ENCODE measurements at places on chromosomes 4 and X.

DNA sequence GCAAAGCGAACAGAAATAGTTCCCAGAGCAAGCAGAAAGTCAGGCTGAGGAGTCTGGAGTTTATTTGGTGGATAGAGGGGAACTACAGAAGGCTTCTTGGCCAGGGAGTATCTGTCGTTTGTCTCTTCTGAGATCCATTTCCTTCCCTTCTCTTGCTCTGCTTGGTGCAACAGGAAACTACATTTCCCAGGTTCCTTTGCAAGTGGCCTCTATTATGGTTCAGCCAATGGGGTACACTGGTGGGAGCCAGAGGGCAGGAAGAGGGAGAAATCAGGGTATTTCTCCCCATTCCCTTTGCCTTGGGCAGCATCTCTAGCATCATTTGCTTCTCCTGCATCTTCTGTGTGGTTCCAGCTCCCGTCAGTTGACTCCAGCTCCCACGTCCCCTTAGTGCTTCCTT, 142.1 kb downstream of the BCOR start:
- DNase-seq, result no peak

GRCh38 chrX:21955403-21956189, 15.1 kb downstream of the SMS start:
- no peak for DNase-seq

DNA sequence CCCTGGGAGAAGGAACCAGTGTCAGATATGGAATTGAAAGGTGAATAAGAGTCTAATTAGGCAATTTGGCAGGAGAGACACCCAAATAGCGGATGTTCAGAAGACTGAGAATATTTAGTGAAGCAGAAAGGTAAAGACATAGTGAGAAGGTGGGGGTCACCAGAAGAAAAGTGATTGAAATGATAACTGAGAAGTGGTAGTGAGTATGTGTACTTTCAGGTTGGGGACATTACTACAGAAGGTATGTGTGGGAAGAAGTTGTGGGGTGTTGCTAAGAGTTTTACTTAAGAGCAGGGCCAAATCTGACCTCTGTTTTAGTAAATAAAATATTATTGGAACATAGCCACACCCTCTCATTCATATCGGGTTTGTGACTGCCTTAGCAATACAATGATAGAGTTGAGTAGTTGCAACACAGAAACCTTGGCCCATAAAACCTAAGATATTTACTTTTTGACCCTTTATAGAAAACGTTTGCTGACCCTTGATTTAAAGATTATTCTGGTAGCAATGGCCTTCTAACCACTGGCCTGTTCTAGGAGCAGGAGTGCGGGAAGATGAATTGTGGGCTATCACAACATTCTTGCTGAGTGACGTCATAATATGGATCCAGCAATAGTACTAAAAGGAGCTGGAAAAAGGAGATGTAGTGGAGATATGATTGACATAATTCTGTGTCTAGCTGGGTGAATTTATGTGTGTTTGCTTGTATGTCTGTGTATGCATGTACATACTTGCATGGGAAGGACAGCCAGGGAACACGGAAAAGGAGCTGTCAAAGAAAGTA, 115.3 kb downstream of the HS3ST1 start:
- DNase-seq, result no peak

- no peak for DNase-seq
These were observed 17.6 kb downstream of the FRAS1 start for GRCh38 chr4:78074759-78075158.

- DNase-seq, result no peak
These were observed 25.0 kb downstream of the RFC1 start for GRCh38 chr4:39341075-39341725.

GRCh38 chrX:13647709-13648212, 5.2 kb upstream of the TCEANC start:
- peak; percentile 39 for DNase-seq

DNA sequence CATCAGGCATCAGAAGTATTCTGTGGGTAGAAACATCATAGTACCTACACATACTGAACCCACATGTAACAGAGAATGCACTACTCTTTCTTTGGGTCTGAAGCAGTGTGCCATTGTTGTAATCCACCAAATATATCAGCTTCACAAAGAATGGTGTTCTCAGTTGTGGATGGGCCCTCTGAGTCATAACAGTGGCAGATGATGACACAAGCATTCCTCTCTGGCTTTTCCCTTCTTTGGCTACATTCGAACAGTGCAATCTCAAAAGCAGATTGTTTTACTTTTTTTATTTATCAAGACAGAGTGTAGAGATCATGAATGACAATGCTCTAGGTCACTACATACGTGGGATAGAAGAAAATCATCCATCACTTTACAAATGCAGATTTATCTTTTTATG, 247.2 kb upstream of the EPHA5 start:
- DNase-seq, result no peak

GRCh38 chrX:129577877-129578276, 37.8 kb downstream of the OCRL start:
- no peak for DNase-seq

GRCh38 chrX:1531096-1531890, 5.7 kb downstream of the P2RY8 start:
- no peak for DNase-seq

- no peak for DNase-seq
These were observed 37.2 kb downstream of the CXCL8 start for GRCh38 chr4:73777612-73778011.

GRCh38 chr4:12852338-12853307, 631.5 kb downstream of the RAB28 start:
- DNase-seq, result no peak

GRCh38 chr4:114386637-114387233, 211.9 kb upstream of the UGT8 start:
- DNase-seq, result no peak

GRCh38 chrX:108584617-108585211, 145.1 kb downstream of the COL4A5 start:
- no peak for DNase-seq

- DNase-seq, result no peak
These were observed 138.3 kb downstream of the PCDH18 start for GRCh38 chr4:137394018-137394417.

- no peak for DNase-seq
These were observed 11.2 kb downstream of the IRF2 start for GRCh38 chr4:184463158-184463557.

DNA sequence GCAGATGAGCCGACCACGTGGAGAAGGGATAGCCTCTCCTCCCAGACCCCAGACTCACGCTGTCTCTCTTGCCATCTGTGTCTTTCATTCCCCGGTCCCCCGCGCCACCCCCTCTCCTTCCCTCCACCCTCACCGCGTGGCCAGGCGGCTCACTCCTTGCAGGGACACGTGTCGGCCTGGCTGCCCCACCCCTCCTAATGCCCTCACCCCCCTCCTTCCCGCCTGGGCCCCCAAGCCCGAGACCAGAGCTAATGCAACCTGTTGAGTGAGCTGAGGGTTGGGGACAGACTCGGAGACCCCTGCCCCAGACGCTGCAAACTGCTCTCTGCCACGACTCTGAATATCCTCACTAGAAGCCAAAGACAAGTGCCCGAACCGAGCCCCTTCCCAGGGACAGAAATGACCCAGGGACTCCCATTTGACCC, 1.8 kb downstream of the SLC38A5 start:
- no peak for DNase-seq

- no peak for DNase-seq
These were observed 22.7 kb upstream of the OGT start for GRCh38 chrX:71510161-71510560.

DNA sequence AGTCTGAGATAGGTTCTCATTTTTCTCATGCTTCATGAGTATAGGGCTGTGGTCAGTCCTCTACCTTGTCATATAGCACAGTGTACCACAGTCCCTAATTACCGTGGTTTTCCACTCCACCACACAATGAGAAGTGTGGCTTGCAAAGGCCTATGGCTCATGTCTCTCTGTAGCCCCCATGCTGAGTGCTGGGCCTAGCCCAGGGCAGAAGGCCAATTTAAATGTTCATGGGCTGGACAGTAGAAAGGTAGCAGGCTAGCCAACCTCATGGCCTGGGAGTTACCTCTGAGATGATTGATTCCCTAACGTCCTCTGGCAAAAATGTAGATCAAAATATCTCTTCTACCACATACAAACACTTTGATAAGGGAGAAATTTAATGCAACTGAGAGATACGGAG, 222.5 kb downstream of the AFF2 start:
- DNase-seq, result no peak

DNA sequence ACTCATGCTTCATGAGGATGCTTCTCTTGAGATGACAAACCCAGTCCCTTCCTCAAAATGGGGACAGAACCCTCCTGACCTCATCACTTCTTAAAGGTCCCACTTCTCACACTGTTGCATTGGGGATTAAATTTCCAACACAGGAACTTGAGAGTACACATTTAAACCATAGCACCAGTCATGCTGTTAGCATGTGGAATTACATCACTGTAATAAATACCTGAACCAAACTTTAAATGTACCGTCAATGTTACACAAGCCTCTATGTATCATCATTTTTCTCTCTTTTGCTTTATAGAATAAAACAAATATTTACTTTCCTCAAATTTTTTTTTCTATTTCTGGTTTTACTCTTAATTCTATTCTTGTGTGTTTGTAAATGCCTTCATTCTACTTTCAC, 448.2 kb downstream of the CCSER1 start:
- no peak for DNase-seq

DNA sequence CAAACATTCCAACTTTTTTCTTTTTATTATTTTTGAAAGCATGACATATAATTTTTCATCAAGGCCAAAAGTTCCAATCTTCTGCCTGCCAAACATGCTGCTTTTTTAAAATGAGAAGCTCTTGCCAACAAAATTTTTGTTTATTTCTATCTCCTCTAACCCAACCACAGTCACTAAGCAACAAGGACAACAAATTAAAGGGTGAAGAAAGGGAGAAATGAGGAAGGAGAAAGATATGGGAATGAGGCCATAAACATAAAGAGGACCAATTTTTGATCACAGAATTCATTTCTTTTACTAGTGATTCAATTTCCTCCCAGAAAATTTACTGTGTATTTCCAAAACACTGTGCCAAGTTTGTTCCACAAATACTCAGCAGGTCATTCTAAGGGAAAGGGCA, 537.0 kb upstream of the DIAPH2 start:
- no peak for DNase-seq

GRCh38 chr4:13538427-13538973, 5.8 kb downstream of the NKX3-2 start:
- DNase-seq, result no peak

- DNase-seq, result no peak
These were observed 199.0 kb upstream of the CXXC4 start for GRCh38 chr4:104693601-104694201.

DNA sequence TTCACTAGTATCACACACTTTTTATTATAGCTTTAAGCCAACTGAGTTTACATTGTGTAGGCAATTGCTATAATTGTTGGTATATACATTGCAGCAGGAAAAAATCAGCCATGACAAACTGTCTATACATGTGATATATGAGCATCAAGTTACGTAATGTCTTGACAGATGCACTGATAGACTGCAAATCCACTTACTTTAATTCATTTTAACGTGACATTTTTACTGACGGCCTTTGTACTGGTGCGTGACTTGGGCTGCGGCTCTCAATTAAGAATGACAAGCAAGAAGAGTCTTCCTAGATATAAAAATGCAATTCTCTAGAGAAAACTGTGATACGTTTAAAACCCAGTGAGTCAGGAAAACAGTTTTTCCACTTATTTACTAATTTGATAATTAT, 143.8 kb downstream of the ACTRT1 start:
- DNase-seq, result no peak

DNA sequence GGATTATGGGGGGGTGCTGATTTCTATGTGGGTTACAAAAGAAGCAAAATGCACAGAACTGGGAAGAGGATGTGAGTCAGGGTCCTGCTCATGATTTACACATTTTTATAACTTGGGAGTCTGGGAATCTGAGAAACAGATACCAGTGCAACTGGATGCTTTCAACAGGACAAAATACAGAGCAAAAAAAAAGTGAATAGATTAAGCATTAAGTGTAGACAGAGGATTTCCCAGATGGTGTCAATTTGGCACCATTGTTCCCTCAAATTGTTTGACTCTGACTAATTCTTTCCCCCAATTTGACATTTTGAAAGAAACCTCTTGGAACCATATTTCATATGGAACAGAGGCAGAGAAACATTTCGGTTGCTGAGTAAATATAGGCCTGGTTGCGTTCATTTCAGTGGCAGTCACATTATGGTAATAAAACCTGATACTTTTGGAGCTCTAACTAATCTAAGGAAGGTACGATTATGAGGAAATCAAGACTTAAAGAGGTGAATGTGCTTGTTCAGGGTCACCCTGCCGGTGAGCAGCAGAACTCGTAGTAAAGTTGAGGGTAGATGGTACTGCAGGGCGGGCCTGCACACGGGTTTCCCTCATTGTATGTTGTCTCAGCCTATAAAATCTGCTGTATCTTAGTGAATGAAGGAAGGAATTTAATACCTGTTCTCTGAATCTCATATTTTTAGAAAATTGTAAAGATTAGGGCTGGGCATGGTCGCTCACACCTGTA, 18.7 kb upstream of the CDKL5 start:
- DNase-seq, result no peak

- DNase-seq, result no peak
These were observed 34.7 kb downstream of the MSL3 start for GRCh38 chrX:11792461-11793421.

DNA sequence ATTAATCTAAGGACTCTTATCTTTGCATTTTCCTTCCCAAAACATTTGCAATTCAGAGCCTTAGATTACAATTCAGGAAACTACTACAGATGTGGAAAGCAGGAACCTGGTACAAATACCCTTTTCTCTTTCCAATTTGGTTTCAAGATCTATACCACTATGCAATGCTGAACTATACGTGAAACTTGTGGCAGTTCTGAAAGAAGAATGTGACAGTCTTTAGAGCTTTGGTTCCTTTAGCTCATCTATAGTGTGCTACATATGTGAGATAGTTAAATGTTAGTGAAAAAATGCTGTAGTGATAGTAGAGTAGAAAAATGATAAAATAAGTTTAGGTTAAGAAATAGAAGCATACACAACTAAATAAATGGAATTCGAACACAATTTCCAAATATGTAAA, 50.0 kb downstream of the CXXC4 start:
- DNase-seq, result no peak

- DNase-seq, result no peak
These were observed 283.2 kb upstream of the CPEB2 start for GRCh38 chr4:14719053-14719452.

DNA sequence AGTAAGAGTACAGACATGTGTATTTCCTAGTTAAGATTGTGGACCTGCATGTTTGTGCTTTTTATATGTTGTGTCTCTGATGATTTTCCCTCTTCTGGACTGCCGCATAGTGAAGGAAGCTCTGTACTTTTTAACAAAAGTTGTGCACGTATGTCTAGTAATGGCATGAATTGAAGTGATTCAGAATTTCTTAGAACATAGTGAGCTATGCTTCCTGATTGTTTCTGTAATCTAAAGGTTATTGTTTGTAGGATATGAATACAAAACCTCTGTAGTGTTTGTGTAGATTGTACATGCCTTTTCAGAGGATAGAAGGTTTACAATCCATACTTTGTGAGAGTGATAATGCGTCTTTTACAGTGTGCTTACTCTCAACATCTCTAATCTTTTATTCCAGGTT, 37.0 kb upstream of the NUDT6 start:
- no peak for DNase-seq
